CD4-positive, alpha-beta T cell treated with Interleukin-21 for 1 hour (primary cell): ENCODE measurements at places on chromosomes 4 and X.

- DNase-seq: no peak
These were observed 57.3 kb upstream of the BCOR start for GRCh38 chrX:40154853-40155588.

DNA sequence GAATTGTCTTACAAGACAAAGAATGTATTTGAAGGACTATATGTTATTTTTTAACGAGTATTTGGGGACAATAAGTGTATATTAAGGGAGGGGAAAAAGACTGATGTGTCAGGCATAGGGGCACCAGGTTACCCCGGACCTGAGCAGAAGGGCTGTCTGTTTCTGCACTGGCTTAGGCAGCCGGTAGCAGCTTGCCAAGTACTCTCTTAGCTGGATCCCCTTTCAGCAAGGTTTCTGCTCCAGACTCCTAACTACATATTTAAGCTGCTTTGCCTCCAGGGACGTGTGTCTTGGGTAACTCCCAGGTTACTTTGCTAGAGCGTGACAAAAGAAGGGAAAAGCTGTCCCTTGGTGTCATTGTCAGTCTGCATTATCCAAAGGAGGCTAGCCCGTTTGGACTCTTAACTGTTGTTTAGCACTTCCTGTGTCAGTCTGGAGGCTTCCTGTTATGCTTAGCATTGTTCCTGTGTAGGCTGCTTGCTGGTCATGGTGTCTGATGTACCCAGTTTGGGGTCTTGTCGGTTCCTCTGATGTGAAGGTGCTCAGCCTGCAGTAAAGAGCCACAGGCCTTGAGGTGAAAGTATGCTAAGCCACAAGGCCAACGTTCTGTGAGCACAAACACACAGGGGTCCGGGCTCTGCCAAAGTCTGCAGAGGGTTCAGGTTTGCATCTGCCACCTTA is 11.6 kb downstream of the CXCR3 start:
- DNase-seq: peak; percentile 54

DNA sequence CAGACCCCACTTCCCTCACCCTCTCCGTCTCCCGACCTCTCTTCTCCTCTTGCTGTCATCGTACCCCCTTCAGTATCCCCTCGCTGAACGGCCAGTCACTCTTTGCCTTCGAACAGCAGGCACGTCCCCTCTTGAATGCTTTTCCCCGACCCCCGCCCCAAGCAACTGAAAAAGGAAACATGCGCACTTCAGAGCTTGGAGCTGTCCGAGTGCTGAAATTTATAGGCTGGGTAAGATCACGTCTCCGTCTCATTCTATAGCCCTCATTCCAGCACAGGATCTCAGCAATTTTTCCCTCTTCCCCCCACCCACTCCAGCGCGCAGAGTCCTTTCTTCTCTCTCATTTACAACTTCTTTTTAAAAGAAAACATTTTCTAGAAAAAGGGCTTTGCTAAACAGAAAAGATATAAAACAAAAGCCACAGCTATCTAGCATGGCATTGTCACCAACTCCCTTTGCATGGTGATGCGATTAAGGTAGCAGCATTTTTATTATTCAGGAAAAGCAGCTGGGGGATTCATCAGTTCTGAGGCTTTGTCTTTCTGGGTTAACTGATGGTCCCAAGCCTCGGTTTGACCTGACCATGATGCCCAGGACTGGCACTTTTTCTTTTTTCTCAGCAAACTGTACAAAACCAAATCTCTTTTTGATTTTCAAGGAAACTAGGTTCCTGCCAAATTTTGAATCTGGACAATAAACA is at the start of gene GLRA2:
Gene GLRA2 (plus strand): TSS at position 247 of the 700 bp plus-strand sequence. CDS start 522 bp downstream, outside the sequence.
- DNase-seq: peak; percentile 4

DNA sequence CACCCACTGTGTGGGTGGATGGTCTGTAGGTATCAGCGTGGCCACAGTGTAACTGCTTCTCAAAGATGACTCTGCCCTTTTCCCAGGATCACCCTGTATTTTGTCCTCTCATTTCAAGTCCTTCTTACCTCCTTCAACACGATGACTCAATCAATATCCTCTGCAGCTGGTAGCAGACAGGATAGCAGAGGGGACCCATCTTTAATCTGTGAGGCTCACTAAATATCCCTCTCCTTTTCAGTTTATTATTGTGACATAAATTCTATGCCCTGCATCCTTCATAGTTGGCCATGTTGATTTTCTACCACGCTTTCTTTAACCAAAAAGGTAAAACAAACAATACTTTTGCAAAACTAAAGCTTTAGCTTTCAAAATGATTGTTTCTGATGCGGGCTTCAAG is 9.6 kb upstream of the MEPE start:
- DNase-seq: no peak

- DNase-seq: no peak
These were observed 62.9 kb upstream of the SLC34A2 start for GRCh38 chr4:25592736-25593135.

DNA sequence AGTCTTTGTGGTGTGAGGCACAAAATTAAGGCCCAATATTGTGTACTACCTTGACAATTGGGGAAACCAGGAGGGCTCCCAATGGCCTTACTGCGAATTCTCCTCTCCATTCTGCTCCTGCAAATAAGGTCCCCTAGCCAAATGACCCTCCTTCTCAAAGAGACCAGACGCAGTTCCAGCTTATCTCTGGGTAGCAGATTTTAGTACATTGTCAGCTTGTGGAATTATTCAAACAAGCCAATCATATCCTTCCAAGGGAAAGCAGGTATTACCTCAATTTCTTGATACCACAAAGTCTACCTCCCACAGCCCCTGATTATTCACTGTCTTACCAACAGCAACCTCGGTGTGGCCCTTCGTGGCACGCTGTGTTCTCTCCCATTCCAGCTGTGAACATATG is 7.8 kb upstream of the ZBTB33 start:
- no peak for DNase-seq

- DNase-seq: no peak
These were observed 1411.1 kb upstream of the TENM3 start for GRCh38 chr4:180832073-180832472.

DNA sequence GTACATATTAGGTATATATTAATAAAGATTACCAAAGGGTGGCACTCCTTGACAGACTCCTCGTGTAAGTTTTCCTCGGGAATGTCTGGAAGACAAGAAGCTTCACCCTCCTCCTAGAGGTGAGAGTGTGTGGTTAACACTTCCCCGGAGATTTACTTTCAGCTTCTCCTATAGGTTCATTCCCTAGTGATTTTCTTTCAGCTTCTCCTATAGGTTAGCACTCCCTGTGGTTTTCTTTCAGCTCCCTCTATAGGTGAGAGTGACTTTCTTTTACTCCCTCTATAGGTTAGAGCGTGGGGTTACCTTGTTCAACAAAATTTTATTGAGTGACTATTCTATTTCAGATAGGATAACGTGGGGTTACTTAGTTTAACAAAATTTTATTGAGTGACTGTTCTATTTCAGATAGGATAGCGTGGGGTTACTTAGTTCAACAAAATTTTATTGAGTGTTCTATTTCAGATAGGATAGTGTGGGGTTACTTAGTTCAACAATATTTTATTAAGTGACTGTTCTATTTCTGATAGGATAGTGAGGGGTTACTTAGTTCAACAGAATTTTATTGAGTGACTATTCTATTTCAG is 106.0 kb upstream of the PLAC1 start:
- DNase-seq: peak; percentile 46

DNA sequence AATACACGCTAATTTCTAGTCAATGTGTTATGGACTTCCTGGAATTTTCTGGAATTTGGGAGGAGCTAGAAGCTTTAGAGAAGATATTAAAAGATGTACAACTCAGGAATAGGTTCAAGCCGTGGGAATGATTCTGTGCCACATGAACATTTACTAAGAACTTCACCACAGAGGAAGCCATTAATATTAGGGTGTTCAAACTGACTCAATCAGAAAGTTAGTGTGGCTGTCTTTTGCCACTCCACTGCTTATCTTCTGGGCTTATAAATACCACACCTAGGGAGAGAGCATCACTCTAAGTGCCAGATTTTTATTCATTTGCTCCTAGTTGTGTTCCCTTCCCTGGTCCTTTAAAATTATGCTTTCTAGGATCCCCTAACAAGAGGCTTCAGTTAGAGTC is 409.8 kb downstream of the KCTD8 start:
- no peak for DNase-seq

GRCh38 chr4:178081896-178082295 is 639.7 kb upstream of the AGA start:
- no peak for DNase-seq

DNA sequence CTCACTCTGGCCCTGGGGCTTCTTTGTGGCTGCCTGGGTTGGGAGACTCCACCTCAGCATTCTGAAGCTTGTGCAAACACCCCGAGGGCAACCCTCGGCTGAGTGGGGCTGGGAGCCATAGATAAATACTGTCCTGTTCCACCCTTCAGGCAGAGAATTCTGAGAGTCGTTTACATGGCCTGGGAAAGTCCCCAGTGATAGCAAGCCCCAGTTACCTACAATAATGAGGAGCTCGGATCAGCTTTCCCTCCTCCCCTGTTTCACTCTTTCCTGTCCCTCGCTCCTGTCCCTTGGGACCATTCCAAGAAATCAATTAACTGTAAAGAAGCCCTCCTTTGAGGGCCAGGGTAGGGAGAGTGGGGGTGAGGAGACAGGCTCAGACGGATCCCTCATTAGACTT is 31.6 kb upstream of the DDX3X start:
- no peak for DNase-seq

- no peak for DNase-seq
These were observed 15.2 kb downstream of the LINC00632 start for GRCh38 chrX:140724736-140725135.

DNA sequence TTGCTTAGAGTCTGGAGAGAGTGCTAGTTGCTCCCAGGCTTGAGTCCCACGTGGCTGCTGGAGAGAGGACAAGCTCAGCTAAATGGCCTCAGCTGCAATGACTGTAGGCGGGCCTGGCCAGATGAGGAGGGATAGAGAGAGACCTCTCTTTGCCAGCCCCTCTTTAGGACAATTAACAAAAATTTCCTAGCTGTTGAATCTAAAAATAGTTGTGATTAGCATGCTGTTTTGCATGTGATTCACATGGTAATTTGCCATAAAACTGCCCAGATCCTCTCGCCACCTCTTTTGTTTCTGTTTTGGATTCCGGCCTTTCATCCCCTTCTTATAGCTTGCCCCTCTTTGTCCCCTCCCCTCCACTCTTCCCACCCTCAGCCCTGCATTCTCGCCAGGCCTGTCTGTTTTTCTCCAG is 28.9 kb upstream of the PRPS1 start:
- no peak for DNase-seq

DNA sequence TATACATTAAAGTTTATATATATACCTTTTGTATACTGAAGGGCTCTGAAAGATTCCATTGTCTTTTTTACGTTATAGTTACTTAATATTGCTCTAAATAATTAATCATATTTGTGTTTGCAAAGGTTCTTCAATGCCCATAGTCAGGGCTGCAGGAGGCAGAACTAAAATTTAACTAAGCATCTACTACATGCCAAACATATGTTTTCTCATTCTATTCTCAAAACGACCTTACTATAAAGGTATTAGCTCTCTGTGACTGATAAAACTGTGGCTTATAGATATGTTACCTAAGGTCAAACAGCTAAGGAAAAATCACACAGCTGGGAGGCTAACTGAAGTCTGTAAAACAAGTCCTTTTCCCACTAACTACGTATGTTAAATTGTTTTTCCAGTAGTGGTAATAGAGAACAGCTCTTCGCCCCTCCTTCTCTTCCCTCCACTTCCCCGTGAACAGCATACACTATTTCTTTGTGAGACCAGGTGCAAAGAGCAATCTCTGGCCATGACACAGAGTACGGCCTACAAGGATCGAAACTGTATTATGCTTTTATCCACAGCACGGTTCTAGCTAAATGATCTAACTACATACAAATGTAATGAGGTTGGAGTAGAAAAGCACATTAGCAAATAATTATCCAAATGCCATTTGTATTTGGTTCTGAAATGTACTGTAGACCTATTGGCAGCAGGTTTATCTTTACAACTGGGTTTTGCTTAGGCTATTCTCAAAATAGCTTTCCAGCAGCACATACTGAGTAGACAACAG is 1.7 kb downstream of the CNOT6L start:
- DNase-seq: peak; percentile 26

DNA sequence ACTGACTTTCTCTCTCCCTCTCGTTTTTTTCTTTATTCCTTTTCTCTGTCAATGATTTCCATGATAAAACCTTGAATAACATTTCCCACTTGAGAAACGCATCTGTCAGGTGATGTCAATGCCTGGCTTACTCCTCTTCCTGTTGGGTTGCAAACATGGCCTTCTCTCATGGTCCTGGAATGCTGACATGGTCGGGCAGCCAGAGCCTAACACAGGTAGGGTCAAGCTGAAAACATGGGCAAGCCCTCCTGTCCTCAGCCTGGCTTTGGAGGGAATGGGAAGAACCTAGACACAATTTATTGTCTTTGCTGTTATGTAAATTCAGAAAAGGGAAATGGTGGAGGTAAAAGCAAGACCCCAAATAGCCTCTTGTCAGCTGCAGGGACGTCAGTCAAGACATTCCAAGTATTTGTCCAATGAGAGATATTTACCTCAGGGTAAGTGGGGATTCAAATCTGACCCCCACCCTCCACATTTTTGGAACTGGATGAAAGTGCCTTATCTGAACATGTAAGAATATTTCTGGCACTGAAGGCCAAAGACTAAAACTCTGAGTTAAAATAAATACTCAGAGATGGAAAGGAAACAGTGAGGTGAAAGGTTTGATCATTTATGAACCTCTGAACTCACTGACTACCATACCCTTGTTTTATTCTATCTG is 473.8 kb downstream of the SPRY1 start:
- no peak for DNase-seq

GRCh38 chr4:98606894-98607293 is 51.5 kb downstream of the TSPAN5 start:
- DNase-seq: no peak

DNA sequence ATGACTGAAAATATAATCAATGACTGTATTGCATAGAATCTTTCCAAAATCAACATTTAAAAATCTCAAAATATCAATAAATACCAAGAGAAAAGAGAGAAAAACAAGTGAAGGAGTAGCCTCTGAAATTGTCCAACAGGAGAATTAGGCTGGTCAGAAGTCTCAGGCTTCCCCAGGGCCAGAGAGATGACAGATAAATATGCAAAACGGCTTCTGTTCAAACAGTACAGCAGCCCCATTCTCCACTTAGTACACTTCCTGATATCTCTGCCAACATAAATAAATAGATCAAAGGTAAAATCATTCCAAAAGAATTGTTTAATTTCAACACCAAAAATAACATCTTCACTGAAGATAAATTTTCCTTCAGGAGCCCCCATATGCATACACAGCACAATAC is 204.7 kb upstream of the GABRA2 start:
- DNase-seq: no peak

- no peak for DNase-seq
These were observed 1779.1 kb downstream of the STIM2 start for GRCh38 chr4:28639747-28640146.

- no peak for DNase-seq
These were observed 18.7 kb upstream of the TLR8 start for GRCh38 chrX:12887767-12888166.

- peak; percentile 38 for DNase-seq
These were observed 28.4 kb upstream of the UVSSA start for GRCh38 chr4:1318488-1319213.

GRCh38 chr4:165058666-165059065 is 5.0 kb downstream of the TRIM75 start:
- DNase-seq: no peak
